ENCODE measurements at places on chromosomes 1 and 21.

- DNase-seq = no peak
Observed at GRCh38 chr1:44775930-44776729, 790 bp downstream of the RPS8 start.

DNA sequence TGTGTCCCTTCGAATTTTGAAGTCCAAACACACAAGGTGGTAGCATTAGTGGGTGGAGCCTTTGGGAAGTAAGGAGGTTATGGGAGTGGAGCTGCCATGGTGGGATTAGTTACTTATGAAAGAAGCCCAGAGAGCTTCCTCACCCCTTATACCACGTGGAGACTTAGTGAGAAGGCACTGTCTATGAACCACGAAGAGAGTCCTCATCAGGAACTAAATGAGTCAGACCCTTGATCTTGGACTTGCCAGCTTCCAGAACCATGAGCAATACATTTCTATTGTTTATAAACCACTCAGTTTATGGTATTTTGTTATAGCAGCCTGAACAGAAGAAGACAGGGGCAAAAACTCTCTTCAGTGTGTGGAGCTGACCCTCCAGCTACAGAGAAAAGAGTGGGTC, 259.3 kb upstream of the AJAP1 start:
- no peak for DNase-seq

DNA sequence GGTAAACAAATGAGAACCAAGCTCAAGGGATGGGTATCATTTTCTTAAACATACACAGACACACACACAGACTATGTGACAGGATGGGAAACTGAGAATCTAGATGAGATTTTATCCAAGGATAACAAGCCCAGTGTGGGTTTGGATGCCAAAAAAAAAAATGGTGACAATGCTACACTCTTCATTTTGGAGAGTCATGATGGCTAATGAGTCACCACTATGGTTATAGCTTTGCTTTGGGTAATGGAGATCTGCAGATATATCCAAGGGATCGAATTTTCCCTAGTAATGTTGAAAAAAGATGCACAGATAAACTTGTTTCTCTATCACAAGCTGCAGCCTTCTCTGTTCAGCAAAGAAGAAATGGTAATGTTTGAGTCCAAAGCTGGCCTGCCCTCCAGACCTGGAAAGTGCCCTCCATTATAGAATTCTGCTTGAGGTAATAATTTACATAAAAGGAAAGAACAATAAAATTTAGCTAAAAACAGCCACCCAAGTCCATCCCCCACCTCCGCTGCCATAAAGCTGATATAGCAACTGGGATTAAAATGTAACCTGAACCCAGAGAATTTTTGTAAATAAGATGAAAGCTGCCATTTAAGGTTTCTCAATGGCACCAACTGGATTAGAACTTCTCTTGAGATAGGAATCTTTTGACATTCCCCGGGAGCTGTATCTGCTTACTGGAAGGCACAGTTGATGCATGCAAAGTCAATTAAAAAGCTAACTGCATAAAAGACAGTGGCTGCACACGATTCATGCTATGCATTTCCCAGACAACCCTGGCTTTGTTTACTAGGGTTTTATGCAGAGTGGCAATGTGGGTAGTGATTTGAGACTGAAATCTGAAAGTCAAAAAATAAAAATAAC, 395.2 kb upstream of the LYPLAL1 start:
- no peak for DNase-seq

DNA sequence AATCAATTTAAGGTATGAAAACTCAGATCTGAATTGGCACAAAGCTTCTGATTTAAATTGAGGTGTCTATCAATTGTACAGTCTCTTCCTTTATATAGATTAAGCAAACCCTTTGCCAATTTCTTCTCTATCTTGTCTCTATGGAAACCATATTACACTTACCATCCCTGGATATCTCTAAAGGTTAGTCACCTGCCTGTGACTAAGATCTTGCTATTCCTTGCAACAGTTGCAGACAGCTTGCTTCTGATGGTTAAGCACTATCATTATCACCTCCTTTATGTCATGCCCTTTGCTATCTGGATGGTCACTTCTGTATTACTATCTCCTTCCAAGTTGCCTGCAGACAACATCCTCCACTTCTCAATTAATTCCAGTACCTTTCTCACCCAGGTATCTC, 998.6 kb upstream of the B3GALT2 start:
- DNase-seq = no peak

DNA sequence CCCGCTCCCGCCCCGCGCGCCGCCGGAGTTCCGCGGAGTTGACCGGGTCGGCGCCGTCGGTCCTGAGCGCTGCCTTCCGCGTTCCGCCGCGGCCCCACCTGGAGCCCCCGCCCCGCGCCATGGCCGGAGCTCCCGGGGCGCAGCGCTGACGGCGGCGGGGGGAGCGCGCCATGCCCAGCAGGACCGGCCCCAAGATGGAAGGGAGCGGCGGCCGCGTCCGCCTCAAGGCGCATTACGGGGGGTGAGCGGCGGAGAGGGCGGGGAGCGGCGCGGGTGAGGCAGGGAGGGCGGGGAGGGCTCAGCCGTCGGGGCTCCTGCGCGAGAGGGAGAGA, 216 bp downstream of the PRKCZ start:
- DNase-seq = peak; percentile 55

DNA sequence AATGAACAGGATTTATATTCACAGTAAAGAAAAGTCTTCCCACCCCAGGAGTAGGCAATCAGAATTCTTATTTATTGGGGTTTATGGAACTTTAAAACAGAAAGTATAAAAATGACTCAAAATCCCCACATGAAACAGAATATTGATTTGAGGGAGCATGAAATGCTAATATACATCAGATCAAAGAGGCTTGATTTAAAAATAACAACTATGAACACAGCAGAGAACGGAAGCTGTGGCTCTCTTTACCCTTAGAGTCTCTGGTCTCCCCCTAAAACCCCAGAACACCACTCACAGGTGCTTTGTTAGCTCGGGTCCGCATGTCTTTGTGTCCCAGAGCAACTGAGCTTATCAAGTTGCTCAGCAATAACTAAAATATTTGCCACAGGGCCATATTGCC, 31.2 kb upstream of the FASLG start:
- DNase-seq = no peak

Data from RWPE1 (cell line).